ENCODE measurements at places on chromosomes 3 and 15.

DNA sequence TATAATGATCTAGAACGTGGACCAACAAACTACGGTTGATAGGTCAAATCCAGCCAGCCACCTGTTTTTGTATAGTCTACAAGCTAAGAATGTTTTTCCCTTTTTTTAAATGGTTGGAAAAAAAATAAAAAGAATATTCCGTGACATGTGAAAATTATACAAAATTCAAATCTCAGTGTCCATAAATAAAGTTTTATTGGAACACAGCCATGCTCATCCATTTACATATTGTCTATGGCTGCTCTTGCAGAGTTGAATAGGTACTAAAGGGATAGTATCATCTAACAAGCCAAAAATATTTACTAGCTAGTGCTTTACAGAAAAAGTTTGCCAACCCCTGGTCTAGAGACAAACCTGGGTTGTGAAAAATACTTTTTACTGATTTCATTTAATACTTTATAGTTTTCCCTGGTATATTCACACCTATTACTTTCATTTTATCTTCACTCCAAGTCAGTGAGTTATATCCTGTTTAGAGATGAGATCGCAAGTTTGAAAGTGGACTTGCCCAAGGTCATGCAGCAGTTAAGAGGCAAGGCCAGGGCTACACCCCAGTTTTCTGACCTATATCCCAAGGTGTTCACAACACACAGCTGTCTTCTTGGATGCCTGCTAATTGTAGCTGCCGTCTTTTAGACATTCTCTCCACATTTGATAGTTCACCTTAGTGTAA, 58.4 kb downstream of the IGF2BP2 start:
- DNase-seq = no peak

GRCh38 chr3:186644683-186645082, 4.5 kb downstream of the FETUB start:
- DNase-seq = no peak

DNA sequence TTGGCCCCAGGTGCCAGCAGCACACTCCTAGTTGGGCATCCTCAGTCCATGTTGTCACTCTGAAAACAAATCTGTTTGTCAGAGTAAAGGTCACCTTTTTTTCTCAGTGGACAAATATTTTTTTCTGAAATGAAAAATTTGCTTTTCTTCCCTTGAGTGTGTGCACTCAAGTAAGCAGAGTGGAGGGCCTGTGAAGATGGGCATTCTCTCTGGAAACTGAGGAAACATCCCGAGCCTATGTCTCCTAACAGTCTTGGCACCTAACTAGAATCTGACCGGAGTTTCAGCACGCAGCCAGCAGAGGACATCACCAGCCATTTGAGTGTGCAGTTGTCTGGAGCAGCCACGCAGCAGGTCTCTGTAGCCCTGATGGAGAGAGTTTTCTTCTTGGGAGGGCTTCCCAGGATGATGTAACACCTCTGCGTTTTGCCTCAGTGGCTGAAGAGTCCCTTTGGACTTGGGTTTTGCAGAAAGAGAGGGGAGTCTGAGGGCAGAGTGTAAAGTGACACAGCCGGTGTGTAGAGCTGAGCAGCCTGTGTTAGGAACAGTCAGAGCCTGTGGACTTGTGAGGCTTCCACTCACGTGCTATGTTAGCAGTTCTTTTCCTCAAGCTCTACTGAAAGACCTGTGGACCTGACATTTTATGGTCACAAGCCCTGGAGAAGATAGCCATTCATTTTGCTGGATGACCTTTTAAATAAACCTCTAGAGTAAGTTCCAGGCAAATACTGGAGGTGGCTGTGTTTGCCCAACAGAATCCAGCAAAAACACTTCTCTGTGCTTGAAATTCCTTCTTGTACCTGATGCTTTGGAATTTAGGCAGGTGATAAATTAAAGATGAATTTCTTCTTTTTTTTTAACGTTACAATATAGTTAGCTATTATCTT, 51.6 kb downstream of the ABHD2 start:
- no peak for DNase-seq

DNA sequence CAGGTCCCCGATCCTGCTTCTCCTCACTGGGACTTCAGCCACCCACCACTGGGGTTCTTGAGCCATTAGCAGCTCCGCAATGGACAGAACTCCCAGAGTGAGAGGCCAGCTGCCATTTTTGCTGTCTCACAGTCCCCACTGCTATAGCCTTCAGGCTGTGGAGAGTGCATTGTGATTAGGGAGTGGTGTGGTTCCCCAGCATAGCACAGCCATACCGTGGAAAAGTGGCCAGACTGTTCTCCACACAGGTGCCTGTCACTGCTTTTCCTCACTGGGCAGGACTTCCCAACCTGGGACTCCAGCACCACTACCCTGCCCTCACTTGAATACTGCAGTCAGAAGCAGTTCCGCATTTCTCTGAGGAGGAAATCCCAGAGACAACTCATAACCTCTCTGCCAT, 270.3 kb upstream of the DCBLD2 start:
- no peak for DNase-seq

DNA sequence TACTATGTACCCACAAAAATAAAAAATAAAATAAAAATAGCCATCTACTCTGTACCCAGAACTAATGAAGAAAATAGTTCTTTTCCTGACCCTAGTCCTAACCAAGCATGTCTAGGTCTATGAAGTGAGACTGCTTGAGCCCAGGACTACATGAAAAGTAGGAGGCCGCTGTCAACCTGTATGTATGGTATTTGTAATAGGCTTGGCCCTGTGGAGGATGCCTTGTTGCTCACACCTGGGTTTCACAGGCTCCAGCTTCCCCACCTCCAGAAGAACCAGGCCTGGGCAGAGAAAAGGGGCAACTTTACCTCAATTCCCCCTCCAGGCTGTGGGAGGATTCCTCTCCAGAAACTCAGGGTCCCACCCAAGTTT, 6.8 kb upstream of the PKM start:
- DNase-seq = no peak

- no peak for DNase-seq
Measured at GRCh38 chr3:23602971-23603370, 202.8 kb upstream of the UBE2E1 start.

DNA sequence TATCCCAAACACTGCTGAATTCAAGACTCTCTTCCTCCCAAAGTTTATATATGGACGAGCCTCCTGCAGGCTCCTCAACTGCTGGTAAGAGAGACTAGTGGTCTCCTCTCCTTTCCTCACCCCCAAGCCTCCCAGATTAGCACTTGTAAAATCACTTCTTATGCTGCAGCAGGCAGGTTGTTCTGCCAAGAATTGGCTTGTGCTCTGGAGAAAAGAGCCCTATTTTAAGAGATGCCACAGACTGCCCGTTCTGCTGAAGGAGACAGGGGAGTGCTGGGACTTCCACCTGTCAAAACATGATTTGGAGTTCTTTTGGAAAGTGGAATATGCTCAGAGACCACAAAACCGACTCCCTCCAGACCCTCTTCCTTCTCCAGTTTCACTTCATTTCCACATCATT, 230.9 kb upstream of the EIF1B start:
- no peak for DNase-seq

- DNase-seq = no peak
Measured at GRCh38 chr3:24937228-24937627, 442.6 kb upstream of the THRB start.

DNA sequence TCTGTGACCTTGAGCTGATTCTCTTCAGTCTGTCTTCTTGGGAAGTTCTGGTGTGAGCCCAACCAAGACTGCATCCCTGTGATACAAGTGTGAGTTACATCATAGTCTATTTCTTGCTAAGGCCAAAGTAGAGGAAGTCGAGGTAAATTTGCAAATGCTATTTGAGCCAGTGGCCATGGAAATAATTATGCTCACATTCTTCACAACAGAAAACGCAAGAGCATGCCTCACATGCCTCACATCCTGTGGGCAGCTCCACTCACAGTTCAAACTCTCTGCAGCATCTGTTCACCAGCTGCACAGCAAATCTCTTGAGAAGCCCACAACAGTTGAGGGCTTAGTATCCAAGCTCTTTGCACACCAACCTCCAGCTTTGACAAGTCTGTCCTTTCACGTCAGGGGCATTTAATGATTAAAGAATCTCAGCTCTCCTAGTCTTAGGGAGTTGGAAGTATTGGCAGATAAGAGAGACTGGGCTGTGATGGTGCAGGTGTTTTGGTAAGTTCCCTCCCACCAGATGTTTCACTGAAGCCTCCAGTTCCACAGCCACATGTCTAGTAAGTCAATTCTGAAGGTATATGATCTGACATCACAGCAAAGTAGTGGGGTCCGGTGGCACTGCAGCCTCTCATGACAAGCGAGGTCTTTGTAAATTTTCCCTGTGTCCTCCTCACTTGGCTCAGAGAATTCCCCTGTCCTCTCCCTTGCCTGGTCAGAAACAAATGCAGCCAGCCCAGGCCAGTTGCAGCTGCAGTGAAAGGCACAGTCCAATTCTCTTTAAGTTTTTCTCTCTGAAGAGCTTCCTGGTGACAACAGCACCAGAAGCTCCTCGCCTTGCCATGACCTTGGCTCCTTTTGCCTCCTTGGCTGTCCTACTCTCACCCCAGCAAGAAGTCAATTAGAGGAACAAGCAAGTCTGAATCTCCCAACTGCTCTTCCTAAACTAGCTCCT, 166.1 kb downstream of the SSR3 start:
- no peak for DNase-seq

DNA sequence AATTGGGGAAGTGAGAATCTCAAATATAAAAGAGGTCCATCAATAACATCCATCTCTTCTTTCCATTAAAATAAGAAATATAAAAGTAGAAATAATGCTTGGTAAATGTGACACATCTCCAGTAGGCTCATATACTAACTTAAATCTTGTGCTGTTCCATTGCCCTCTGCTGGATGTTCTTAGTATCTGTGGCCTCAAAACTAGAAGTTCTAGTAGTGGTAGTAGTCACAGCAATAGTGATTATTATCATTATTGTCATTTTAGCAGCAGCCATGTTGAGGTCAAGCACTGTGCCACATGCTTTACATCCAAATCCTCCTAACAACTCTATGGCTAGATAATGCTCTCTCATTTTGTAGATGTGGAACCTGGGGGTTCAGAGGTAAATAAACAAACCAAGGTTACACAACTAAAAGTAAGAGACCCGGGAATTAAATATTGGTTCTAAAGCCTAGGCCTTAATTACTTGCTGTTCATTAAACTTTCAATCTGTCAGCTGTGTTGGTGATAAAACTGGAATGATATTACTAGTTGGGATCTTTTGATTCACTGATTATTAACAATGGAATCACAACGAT, 20.2 kb upstream of the BTLA start:
- peak; percentile 60 for DNase-seq

- DNase-seq = no peak
Measured at GRCh38 chr3:141294848-141295247, 63.2 kb downstream of the PXYLP1 start.

DNA sequence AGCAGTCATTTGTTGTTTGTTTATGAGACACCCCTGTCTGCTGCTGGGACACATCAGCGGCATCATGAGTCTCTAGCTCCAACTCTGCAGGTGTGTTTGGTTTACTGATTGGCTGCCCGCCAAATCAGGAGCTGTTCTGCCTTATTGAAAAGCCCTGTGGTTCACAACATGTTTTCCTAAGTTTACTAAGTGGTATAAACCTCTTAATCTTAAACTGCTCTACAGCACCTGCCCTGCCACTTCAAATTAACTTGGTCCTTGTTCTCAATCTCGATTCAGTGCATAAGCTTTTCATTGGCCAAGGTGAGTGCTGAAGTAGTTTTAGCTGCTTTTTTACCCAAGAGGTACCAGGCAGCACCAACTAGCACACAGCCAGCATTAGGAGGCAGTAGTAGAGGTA, 77.8 kb upstream of the WDR72 start:
- DNase-seq = no peak

DNA sequence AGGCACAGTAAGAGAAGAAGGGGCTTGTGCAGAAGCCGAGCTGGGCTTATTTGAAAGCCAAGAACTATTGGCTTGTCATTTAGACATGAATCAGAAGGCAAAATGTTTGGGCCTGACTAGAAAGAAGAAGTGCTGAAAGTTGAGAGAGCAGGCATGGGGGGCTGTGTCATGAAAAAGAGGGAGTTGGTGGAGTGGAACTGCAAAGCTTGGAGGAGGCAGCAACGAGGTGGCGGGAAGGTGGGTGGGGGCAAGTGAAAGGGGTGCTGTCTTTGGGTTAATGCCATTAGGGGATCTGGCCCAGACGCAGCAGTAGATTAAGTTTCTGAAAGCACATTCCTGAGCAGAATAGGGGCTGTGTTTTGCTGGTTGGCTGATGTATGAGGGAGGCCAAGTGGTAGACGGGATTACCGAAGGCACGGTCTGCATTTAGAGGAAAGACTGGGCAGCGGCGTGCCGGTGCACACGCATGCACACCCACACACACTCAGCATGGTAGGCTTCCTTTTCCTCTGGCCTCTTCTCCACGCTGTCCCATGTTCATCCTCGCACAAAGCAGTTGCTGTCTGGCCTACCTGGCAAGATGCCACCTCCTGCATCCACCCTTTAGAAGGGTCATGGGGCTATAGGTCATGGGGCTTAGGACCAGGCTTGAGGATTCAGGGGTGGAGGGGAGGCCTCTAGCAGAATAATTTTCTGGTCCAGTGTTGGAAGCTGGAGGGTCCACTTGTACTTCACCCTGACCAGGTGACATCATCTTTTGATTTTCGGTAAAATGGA, 43.0 kb downstream of the BOC start:
- DNase-seq = no peak

GRCh38 chr3:196843435-196844110, 24.1 kb upstream of the SENP5 start:
- no peak for DNase-seq

- no peak for DNase-seq
Measured at GRCh38 chr3:124315215-124316033, 323.5 kb upstream of the ROPN1 start.

- peak; percentile 52 for DNase-seq
Measured at GRCh38 chr3:113532698-113533533, 561 bp downstream of the SIDT1 start.

GRCh38 chr15:64185146-64185911, 22.5 kb upstream of the PPIB start:
- no peak for DNase-seq

DNA sequence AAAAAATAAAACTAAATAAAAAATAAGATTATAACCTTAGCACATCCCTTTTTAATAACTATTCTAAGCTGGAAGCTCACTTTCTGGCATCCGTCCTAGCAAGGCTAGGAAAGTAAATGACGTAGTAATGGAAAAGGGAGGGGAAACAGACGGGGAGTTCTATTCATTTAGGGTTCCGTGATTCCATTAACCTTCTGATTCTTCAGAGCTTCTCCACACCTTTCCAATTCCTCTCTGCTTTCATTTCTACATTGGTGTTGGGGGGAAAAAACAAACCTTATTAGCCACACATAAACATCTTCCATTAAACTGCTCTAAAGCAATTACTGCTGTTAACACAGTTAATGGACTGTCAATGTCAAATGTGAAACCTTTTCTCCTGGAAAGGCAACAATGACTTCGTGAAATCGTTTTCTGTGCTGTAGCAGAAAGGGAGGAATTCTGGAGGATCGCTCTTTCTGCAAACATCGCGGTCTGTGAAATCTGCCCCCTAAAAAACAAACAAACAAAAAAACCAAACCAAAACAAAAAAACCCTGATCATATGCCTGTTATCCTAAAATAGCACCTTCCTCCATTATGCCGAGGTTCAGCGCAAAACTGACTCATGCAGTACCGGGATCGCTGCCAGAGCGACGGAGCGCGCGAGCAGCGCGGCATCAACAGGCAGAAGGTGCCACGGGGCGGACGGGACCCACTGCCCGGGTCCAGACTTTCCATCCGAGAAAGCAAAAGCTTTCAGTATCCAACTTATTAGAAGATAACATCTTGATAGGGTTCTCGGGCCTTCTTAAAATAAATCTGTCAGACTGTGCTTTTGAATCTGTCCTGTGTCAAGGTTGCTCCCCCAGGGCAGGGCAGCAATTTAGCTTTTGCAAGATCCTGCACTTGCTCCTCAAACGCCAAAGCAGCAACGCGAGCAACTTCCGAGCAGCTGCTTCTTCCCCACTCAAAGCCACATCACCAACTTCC, 156.2 kb downstream of the FGF12 start:
- DNase-seq = no peak

All from germinal center (tissue), 1 donor.